Activated gamma-delta T cell treated with anti-CD3 and anti-CD28 coated beads, Interleukin-2, amount 50 U/mL, for 16 hours (primary cell): ENCODE measurements at places on chromosomes 7 and 10.

GRCh38 chr7:13322126-13322525 lies 634.7 kb downstream of the ARL4A start:
- DNase-seq: no peak

- DNase-seq: no peak
These were observed 708.2 kb upstream of the LRRN3 start for GRCh38 chr7:110382736-110383135.

DNA sequence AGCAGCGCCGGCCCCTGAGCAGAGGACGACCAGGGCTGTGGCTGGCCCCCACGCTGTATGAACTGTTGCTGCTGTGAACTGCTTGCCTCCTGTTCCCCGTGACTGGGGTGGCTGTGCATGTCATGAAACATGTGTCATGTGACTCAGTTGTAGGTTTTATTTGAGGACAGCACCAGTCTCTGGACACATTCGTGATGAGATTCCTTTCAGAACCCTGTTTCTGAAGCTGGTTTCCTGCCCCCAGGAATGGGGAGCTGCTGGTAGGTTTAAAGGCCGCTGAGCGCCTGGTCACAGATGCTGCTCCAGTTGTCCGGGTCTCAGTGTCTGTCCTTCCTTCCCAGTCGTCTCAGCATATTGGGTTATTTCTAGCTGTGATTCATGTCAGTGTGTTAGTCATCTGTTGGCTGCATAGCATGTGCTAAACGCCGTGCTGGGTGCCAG lies 79.1 kb upstream of the PPIF start:
- DNase-seq: no peak

DNA sequence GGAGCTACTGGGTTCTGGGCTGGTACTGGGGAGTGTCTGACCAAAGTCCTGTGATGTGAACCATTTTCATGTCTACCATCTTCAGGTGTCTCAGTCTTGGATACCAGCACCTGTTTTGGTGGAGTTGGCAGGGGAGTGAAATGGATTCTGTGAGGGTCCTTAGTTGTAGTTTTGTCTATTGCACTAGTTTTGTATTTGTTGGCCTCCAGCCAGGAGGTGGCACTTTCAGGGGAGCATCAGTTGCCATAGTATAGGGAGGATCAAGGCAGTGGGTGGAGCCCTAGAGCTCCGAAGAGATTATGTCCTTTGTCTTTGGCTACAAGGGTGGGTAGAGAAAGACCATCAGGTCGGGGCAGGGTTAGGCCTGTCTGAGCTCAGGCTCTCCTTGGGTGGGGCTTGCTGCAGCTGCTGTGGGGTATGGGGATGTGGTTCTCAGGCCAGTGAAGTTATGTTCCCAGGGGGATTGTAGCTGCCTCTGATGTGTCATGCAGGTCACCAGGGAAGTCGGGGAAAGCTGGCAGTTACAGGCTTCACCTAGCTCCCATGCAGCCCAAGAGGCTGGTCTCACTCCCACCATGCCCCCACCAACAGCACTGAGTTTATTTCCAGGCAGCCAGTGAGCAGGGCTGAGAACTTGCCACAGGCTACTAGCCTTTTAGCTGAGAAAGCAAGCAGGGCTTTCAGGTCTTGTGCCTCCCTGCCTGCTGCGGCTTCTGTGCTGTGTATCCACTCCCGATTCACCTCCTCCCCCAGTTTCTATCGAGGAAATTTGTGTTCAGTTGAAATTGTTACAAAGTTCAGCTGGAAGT lies 153.1 kb downstream of the ZNF365 start:
- no peak for DNase-seq

DNA sequence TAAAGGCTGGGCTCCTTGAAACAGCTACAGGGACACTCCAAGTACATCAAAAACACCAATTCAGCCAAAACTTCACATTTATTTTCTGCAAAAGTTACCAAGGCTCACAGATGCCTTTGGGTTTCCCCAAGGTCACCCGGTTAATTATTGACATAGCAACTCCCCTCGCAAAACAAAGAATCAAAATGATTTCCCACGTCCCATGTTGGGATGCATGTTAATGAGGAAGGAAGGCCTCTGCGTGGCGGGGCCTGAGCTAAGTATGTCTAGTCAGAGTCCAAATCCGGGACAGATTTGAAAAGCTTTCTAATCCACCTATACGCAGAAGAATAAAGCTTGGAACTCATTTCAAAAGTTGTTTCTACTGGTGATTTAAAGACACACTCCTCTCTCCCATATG lies 535 bp upstream of the TMEM72 start:
- DNase-seq: no peak

DNA sequence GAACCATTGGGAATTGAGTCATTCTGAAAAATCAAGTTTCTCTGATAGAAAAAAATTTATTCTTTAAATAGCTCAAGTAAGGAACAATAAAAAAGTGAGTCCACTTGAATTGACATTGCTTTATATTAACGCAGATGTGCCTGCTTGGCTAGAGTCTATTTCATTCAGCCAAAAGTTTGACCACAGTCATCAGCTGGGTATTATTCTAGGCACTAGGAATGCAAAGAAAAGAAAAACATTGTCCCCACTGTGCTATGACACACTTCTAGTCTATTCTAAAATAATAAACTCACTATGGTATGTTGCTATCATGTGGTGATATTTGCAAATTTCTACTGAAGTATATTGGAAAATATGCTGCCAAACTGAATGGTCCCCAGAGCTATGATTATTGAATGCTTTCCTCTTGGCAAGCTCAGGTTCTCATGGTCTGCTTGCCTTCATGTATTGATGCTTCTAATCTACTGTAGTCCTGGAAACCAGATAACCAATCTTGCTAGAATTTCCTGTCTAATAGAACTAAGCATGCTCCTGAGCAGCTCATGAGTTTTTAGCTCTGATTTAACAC lies 8.3 kb downstream of the SFRP4 start:
- DNase-seq: no peak

GRCh38 chr7:107381453-107381852 lies 88.4 kb upstream of the GPR22 start:
- DNase-seq: no peak

DNA sequence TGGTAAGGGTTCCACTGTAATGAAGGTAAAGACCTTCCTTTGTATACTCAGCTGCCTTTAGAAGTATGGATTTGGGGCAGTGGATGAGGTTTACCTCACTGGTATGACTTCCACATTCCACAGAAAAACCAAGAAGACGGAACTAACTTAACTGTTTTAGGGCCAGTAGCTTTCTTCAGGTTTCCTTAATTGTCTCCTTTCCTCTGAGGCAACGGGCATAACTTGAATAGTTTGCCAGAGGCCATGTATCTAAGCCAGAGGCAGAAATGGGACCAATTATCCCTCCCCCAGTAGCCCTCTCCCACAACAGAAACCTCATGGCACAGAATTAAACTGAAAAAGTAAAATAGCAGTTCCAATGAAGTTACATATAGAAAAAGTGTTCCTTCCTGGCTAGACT lies 281.7 kb downstream of the PHTF2 start:
- no peak for DNase-seq

DNA sequence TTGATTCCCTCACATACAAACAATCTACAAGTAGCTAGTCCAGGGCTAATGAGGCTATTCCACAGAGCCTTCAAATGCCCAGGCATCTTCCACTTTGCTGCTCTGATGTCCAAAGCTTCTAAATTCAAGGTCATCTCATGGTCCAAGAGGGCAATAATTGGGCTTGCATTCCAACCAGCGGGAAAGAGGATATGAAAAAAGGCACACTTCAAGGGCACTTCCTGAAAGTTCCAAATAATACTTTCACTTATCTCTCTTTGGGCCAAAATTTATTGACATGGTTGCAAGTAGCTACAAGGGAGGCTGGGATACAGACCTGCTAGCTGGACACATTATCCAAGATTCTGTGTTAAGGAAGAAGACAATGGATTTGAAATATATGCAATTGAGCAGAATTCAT lies 25.2 kb upstream of the APBB1IP start:
- DNase-seq: no peak

GRCh38 chr7:132082394-132082793 lies 493.9 kb downstream of the PLXNA4 start:
- DNase-seq: no peak

DNA sequence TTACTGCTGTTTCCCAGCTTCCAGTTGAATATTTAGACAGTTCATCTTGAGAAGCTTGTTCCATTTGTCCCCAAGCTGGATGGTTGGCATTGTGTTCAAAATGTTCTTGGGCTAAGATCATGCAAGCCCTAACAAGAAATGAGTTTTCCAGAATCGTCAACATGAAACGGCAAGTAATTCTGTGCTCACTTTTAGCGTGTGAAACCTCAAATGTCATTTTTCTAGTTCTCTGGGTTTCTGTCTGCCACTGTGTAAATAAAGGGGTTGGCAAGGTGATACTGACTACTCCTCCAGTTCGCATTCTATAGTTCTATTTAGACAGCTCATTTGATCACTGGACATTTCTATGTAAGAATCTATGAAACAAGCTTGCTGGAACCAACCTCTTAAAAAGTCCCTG lies 194.0 kb downstream of the AHR start:
- DNase-seq: no peak

DNA sequence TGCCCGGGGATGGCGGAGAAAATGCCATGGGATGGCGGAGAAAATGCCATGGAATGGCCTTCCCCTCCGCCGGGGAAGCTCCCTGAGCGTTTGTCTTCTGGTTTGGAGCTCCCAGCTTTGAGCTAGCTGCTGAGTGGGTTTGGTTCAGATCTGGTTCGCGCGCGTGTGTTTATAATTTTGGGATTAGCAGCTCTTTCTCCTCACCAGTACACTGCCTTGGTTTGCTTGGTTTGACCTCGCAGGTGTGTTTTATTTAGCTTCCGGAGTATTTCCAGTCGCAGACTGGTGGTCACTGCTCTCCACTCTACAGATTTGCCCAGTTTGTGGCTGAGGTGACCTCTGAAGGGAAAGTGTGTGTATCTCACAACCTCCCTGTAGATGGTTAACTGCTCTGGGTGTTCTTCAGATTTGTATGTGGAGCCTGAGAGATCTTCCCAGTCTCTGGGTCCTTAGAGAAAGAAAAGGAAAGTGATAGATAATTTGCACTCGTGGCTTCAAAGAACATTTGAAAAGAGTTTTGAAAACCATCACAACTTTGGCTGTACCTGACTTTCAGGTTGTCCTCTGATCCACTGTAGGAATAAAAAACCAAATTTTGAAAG lies 597 bp downstream of the ZNF277 start:
- DNase-seq: no peak

- no peak for DNase-seq
These were observed 3.6 kb upstream of the EXOC6 start for GRCh38 chr10:92844746-92845145.

GRCh38 chr10:4701016-4701415 lies 125.0 kb upstream of the AKR1E2 start:
- DNase-seq: no peak

- no peak for DNase-seq
These were observed 160.0 kb downstream of the LRRC4 start for GRCh38 chr7:127871226-127871625.
